ENCODE measurements at places on chromosomes 7 and 10.

DNA sequence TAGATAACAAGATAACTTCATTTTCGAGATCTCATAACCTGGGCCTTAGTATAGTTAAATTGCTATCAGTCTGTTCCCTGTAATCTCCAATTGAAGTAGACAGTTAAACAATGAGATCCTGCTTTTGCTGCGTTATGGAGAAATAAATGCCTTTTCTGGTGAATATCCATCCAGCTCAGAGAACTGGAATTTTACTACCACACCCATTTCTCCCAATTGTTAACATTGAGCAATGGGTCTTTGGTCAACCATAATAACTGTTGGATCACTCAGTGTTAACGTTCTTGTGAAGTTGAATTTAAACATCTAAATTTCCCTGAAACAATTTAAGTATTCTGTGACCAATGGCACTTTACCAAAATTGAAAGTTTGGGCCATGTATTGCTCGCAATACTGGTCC is 3.0 kb downstream of the CALU start:
- DNase-seq = no peak

DNA sequence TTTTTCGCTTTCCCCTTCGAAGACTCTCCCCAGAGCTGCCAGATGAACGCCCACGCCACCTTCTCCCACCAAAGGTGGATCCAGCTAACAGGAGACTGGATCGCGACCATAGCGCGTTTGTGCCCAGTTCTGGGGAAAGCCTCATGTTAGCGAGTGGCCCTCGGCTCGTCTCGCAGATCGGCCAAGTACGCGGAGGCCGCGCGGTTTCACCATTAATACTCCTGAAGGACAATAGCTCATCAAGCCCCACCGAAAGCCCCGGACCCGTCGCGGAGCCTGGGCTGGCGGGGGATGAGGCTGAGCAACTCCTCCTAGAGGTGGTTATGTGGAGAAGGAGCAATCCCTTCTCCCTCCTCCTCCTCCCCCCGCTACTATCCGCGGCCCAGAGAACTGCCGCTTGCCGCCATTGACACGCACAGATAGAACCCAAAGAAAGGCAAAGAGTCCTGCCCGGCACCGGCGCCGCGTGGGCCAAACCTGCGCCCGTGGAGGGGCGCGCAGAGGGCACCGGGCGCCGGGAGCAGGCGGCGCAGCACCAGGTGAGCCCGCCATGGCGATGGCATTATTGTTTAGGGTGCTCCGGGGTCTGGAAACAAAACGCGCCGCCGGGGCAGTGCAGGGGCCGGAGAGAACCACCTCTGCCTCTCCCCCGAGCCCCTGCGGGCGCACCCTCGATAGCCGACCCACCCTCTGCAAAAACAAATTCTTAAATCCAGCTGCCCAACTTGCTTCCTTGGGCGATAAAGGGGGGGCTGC is at the start of gene MACROH2A2:
Gene MACROH2A2 (plus strand): TSS at position 385 of the 756 bp plus-strand sequence. CDS start 22,813 bp downstream, outside the sequence.
- no peak for DNase-seq

- DNase-seq = no peak
These were observed 108.4 kb upstream of the ZMIZ1 start for GRCh38 chr10:78960316-78960800.

DNA sequence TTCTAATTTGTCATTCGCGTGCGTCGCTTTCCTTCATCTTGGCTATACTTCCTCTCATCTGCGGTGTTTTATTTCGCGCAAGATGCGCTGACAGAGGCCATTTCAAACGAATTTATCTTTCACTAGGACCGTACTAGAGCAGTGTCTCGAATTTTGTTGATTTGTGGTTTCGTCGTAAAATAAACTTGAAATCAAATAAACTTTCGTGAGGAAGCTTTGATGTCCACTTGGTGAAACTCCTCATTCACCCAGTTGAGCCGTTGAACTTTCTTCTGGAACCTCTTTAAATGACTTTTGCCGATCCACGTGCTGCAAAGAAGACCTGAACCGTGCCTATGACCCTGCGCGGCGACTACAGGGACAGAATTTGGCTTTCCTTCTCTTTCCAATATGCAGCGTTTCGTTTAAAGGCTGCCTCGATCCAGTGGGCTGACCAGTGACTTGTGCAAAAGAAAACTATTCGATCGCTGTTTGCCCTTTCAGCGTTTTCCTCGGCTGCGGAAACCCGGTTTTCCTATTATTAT is 163.9 kb upstream of the PPP1R3A start:
- DNase-seq = no peak

DNA sequence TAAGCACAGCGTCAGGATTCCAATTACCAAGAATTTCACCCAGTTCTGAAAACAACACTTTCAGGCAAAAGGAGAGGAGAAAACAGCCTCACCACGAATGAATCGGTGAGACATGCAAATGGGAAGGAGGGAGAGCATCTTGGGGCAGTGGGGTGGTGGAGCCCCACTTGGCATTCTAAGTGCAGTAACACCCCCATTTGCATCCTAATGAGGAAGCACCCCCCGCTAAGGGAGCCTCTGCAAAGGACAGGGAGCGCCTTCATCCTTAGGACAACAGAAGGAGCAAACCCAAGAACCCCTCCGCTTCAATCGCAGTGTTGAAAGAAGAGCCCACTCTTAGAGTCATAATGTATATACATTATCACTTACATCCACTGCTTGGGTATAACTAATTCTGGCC is 46.8 kb downstream of the NRAP start:
- DNase-seq = no peak

GRCh38 chr7:91557789-91558404 is 293.7 kb downstream of the FZD1 start:
- DNase-seq = no peak

GRCh38 chr10:4514445-4515108 is 311.4 kb upstream of the AKR1E2 start:
- no peak for DNase-seq

DNA sequence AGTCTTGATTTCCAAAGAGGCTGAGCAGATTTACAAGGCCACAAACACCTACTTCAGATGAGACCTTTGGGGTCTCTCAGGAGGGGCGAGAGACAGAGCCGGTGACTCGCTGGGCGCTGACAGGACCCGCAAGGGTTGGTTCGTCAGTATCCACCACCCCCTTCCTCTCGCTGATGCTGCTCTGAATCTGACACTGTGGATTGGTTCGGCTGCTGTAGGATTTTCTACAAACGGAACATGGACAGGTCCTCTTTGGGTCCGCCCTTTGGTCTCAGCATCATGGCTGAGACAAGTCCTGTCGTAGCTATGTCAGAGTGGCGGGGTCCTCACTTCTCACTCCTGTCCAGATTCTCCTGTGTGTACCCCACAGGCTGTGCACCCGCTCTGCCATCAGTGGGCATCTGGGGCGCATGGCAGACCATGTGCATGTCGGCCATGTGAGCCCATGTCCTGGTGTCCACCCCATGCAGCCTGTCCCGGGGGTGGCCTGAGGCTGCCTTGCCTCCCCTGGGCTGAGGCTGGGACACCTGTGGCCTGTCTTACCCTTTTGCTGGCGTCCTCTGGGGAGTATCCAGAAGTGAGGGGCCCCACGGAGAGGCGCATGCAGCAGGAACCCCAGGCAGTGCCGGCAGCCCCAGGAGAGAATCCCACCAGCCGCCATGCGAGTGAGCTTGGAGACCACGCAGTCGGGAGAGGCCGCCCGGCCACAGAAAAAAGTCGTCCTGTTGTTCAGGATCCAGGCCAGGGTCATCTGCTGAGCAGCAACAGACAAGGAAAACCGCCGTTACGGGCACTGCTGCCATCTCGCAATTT is 21.6 kb upstream of the FAM20C start:
- DNase-seq = no peak

- no peak for DNase-seq
These were observed 885.0 kb upstream of the LRRN3 start for GRCh38 chr7:110205899-110206298.

GRCh38 chr7:78125884-78126283 is 327.3 kb downstream of the PHTF2 start:
- no peak for DNase-seq

DNA sequence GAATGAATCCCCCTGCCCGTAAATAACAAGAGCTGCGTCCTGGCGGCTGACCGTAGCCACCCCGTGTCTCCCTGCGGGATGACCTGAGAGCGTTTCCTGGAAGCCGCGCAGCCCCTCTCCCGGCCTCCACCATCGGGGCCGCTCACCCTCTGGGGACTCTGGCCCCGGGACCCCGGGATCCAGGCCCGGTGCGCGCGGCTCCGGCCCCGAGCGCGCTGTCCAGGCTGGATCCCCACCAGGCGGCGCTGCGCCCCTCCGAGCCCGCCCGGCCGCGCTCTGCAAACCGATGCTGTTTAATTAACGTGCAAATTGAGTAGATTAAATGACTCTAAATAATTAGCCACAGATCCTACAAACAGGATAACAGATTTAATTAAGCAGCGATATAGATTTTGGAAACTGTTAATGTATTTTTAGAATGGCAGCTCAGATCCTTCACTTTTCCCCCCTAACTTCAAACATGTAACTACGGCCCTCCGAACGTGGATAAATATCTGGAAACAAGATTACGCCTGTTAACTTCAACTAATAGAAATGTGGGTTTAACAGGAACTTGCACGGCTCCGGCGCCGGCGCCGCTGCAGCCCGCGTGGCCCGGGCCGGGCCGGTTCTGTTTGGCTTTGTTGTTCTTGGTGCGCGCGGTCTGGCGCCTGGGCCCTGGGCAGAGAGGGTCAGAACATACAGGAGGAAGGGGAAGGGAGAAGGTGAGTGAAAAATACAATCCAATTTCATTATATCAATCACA is 7.1 kb upstream of the UNCX start:
- peak; percentile 6 for DNase-seq

DNA sequence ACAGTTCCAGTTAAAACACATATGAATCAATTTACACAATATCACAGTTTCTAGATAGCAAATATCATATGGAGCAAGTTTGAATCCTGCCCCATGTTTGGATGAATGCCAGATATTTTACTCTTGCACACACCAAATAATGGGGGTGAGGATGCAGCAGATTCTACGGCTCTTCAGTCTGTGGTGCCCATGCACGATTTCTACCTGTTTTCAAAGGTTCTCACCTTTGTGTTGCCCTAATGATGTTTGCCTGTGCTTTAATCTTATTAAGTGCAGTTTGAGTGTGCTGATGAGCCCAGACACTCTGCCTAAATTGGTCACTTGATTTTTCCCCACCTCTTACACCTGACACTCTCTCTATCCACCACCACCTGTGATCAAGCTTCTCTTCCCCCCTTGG is 119.6 kb downstream of the NPY start:
- DNase-seq = no peak

- DNase-seq = no peak
These were observed 24.9 kb downstream of the SKIDA1 start for GRCh38 chr10:21500578-21500910.

- DNase-seq = no peak
These were observed 90.7 kb upstream of the NAMPT start for GRCh38 chr7:106375499-106375898.

GRCh38 chr7:123198668-123199652 is 809 bp downstream of the SLC13A1 start:
- no peak for DNase-seq

- no peak for DNase-seq
These were observed 266.6 kb downstream of the NXPH1 start for GRCh38 chr7:8699875-8700624.

DNA sequence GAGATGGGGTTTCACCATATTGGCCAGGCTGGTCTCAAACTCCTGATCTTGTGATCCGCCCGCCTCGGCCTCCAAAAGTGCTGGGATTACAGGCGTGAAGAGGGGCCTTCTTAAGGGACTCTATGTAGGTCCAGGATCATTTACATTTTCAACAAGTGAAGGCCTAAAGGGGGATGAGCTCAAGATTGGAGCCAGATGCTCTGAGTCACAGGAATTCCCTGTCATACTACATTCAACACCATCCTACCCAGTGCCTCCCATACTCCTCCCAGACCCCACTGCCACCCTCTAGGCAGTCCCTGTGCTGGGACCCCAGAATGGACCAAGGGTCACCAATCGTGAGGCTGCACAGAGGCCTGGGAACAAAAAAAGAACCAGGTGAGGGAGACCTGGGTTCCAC is 29.9 kb downstream of the CYTH3 start:
- no peak for DNase-seq

DNA sequence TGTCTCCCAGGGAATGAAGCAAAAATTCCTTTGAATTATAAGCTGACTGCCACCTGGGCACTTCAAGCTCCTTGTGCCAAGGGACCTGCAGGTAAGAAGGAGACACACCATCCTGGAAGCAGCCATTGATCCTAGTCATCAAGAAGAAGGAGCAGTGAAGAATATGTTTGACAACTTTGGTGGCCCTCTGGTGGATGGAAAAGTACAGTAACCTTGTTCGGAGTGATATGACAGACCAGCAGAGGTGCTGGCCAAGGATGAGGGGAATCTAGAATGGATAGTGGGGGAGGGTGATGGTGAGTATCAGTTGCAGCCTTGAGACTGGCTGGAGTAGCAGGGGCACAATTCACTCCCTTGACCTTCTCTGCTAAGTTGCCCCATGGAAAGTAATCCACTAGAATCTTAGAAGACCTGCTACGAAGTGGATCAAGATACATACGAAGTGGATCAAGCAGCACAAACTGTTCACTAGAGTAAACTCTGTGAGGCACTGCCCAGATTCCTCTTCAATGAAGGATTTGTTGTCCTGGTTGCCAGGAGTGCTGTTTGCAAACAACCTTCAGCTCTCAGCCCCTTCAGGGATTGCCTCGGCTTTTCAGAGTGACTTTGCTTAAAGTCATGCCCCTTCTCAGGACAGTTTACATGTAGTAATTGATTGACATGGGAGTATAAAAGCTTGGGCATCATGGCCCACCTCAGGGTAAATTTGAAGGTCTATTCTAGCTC is 44.8 kb upstream of the ORC5 start:
- DNase-seq = no peak

DNA sequence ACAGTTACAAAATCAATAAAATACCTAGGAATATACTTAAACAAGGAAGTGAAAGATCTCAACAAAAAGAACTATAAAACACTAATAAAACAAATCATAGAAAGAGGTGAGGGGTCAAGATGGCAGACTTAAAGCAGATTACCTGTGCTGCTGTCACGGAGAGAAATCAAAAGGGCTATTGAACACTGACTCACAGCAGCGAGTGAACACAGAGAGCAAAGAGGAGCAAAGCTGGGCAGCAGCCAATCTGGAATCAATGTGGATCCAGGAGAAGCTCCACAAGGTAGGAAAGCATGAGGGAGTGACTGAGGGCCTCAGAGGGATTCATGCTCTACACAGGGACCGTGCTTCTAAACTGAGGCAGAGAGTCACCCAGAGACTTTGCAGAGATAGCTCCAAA is 562.0 kb upstream of the SEMA3D start:
- DNase-seq = no peak

- no peak for DNase-seq
These were observed 85.2 kb upstream of the AOAH start for GRCh38 chr7:36809510-36809909.

GRCh38 chr10:90985321-90985933 is 64.5 kb upstream of the ANKRD1 start:
- no peak for DNase-seq

DNA sequence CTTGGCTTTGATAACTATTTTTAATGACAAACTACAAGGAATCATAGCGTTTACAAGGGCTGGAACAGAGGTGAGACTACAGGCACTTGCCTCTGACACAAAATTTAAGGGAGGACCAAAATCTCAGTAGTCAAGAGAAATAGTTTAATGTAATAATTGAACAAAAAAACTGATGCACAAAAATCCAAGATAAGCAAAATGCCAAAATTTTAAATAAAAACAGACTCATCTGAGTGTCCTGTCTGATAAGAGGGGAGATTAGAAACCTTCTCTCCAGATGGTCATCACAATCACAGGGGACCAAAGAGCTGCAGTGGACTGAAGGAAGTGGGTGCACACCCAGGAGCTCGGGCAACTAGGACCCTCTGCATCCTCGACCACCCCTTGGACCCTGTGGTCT is 70.5 kb downstream of the PARD3 start:
- DNase-seq = no peak
